ENCODE measurements at places on chromosomes 4 and X.

DNA sequence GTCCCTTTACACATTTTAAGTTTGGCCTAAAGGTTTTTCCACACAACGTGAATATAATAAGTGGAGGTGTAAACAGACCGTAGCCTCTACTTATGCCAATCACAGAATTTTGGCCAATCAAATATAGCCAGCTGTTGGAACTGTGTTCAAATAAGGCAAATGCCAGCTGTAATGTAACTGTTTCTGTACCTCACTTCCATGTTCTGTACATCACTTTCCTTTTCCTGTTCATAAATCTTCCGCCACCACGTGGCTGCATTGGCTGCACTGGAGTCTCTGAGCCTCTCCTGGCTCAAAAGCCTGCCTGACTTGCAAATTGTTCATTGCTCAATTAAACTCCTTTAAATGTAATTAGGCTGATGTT, 105.1 kb upstream of the SMIM31 start:
- DNase-seq = no peak

- no peak for DNase-seq
Observed at GRCh38 chr4:110504084-110504435, 28.1 kb downstream of the ENPEP start.

GRCh38 chr4:147644471-147644870, 27.3 kb downstream of the TMEM184C start:
- DNase-seq = no peak

- DNase-seq = no peak
Observed at GRCh38 chrX:37905436-37906147, 58.2 kb upstream of the DYNLT3 start.

DNA sequence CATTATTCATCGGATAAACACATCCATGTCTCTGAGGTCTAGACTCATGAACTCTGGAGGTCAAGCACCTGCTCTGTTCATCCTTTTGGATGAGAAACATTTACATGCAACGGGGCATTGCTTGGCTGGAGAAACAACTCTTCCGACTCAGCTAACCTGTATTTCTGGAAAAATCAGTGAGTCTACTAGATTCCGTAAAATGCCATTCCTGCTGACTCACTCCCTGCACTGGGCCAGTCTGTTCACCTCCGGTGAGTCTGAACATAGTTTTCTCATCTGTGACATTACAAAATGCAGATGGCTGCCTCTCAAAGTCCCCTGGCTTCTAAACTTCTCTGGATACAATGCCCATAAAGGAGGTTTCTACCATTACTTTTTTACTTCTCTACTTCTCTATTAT, 185.7 kb upstream of the HS3ST1 start:
- DNase-seq = no peak

DNA sequence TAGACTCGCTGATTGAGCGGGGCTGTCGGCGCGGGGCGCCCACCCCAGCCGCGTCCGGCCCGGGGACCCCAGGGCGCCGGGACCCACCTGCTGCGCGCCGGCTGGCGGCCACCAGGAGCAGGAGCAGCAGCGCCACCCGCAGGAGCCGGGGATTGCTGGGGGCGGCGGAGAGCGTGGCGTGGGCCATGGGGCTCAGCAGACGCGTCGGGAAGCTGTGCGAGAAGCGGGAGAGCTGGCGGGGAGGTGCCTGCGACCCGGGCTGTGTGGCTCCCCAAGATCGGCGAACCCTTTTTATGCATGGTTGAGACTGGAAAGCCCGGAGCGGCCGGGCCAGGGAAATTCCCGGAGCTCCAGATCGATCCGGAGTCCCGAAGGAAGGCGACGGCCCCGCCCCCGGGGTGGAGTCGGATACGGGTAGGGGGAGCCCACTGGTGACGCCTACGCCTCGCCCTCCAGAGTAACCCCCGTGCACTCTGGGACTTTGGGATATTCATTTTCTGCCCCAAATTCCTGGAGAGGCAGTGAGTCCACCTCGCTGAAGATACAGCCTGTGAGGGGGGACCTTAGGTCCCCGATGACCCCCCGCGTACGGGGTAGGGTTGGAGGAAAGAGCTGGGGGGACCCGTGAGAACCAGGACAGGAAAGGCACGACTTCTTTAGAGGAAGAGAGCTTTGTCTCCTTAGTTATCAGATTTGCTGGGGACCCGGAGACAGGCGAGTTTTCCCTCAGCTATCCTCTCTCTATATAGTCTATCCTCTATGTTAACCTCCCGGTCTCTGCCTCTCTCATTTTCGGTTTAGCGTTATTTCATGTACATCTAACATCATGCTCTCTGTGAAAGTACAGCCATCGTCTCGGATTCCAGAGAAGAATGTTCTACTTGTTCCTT, at the start of gene CXCL3:
Gene CXCL3, minus strand, starts transcription at position 265 of the 890 bp plus-strand sequence. Its CDS starts 78 bp downstream, at position 187.
- DNase-seq = peak; percentile 71

DNA sequence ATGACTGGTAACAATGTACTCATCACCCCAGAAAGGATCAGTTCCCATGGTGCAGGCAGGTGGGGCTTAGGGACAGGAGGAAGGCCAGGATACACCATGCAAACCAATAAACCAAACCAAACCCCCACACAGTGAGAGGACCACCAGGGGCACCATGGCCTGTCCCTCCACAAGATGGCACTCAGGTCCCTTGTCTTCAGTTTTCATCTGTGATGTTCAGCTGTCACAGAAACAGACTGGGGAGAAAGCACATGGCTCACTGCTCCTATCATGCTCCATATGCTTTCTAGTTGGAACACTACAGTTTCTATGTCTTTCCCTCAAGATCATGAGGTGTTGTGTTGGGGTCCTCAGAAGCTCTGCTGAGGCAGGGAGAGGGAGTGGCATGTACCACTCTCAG, 10.1 kb downstream of the HS3ST1 start:
- DNase-seq = no peak

DNA sequence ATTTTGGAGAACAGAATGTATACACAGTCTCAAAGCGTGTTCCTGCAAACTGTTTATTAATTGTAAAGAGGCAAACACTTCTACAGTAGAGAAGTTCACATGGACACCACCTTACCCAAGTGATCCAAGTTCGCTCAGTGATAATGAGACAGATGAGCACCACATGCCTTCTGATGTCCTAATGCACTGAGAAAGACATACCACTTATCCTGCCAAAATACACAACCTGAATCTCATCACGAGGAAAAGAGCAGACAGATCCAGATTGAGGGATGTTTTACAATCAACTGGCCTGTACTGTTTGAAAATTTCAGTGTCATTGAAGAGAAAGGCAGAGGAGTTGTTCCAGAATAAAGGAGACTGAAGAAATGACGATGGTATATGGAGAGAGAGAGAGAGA, 12.4 kb downstream of the PPEF1 start:
- DNase-seq = no peak

GRCh38 chr4:56289934-56290333, 97.4 kb downstream of the AASDH start:
- no peak for DNase-seq

DNA sequence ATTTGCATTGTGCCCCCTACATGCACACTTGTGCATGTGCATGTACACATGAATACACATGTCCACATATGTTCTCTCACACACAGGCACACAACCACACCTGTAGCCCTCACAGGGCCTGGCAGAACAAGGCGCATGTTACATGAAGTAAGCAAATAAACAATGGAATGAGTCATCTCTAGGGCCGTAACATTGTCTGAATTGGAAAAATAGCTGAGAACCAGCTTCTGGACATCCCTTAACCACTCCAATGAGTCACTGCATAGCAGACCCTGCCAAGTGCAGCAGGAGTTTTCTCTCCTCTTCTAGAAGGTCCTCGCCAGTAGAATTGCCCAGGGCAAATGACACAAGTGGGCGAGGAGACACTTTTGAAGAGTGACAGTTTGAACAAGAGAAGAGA, 66.1 kb downstream of the MAGEA10 start:
- no peak for DNase-seq

- DNase-seq = no peak
Observed at GRCh38 chr4:120314969-120315368, 248.3 kb upstream of the MAD2L1 start.

- no peak for DNase-seq
Observed at GRCh38 chr4:140091305-140091704, 62.7 kb downstream of the MAML3 start.

- no peak for DNase-seq
Observed at GRCh38 chr4:150106886-150107285, 28.6 kb downstream of the DCLK2 start.

GRCh38 chrX:9707306-9708033, 58.2 kb downstream of the GPR143 start:
- DNase-seq = no peak

GRCh38 chr4:83644677-83645659, 109.1 kb downstream of the GPAT3 start:
- peak; percentile 75 for DNase-seq

Measured in KBM-7 (cell line).